ENCODE measurements at places on chromosomes 2 and 18. TPM values are rescaled to one million over a fixed set of nuclear protein-coding genes. Genes with fewer than 3 reads are reported as not detected.

The HAAO gene
- polyA plus RNA-seq, result 32.8 TPM

The RNF25 gene
- 37.9 TPM for polyA plus RNA-seq

The MAP4K3 gene
- polyA plus RNA-seq, result 64.2 TPM

GRCh38 chr18:48525671-48526070 is 13.2 kb upstream of the CTIF start:
- no peak overlapping the region for H3K27ac ChIP-seq
- no peak overlapping the region for H3K4me3 ChIP-seq
- DNase-seq, result no peak
- H3K4me1 ChIP-seq, result no peaks in the 10 kb centered on the region

DNA sequence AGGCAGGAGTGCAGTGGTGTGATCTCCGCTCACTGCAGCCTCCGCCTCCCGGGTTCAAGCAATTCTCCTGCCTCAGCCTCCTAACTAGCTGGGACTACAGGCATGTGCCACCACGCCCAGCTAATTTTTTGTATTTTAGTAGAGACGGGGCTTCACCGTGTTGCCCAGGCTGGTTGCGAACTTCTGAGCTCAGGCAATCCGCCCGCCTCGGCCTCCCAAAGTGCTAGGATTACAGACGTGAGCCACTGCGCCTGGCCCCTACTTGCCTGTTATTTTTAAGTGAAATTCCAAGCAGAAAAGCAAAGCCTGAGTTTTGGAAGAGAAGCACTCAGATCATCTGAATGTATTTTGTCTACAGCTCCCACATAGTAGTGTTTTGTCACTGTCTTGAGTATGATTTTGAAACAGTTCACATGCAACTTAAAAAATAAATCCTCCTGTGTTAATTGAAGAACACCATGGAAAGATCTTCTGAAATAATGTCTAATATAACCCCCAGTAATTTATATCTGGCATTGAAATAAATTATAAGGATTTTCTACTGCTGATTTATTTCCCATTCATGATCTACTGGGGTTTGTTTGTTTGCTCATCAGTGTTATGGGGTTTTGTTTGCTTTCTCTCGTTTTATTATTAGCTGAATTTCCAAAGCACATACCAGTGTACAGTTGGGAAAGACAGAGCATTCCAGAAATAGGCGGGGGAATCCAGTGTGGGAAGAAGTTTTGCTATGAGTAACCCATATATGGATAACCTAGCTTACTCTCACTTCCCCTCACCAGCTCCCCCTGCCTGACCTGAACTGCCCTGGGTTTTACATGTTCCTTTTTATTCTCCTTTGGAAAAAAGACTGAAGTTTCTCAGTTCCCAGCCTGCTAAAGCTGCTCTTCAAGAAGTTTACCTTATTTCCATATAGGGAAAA is 80.1 kb upstream of the MAP3K20 start:
- H3K36me3 ChIP-seq, result no peaks in the 10 kb centered on the region
- DNase-seq, result peak; percentile 56
- peaks cover 4% of the 10 kb centered on the region for H3K4me1 ChIP-seq
- no peak overlapping the region for H3K4me3 ChIP-seq

DNA sequence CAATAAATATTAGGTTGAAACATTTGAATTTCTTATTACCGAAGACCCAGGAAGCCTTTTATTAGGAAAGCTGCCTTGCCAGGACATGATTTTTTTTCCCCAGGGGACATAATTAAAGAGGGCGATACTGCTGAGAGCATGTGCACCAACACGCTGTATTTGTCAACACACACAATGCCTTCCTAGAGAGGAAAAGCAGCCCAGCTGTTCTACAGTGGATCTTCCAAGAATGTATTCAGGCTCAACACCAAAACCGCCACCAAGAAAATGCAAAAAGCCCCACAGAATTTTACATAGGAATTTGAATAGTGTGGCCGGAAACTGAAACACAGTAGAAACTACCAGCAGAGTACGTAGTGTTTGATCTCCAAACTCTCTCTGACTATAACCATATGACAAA is 320.4 kb downstream of the DLGAP1 start:
- H3K27me3 ChIP-seq, result no peaks in the 10 kb centered on the region
- H3K27ac ChIP-seq, result no peak overlapping the region

GRCh38 chr18:44590956-44591670 is 89.6 kb upstream of the SETBP1 start:
- no peak overlapping the region for H3K4me3 ChIP-seq
- H3K4me1 ChIP-seq, result no peaks in the 10 kb centered on the region
- H3K27ac ChIP-seq, result no peak overlapping the region
- H3K36me3 ChIP-seq, result no peaks in the 10 kb centered on the region
- no peaks in the 10 kb centered on the region for H3K27me3 ChIP-seq
- no peak for DNase-seq
